ENCODE measurements at places on chromosomes 2 and 18.

DNA sequence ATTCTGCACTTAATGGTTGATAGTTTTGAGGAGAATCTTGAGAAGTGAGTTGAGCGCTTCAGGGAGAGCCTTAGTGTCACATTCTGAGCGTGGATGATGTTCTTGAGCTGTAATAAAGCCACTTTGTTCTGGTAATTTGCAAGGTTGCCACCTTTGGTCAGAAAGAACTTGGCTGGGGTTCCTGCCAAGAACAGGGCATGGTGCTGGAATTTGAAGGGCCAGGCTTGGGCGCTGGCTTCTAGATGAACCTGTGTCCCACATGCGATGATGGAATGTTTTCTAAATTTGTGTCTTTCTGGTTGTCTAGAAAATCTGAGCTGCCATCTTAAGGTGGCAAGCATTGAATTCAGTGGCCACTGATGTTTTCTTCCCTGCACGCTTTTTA, 124.1 kb upstream of the EML6 start:
- no peak for DNase-seq

GRCh38 chr18:49725809-49726674, 87.3 kb downstream of the ACAA2 start:
- DNase-seq: no peak

DNA sequence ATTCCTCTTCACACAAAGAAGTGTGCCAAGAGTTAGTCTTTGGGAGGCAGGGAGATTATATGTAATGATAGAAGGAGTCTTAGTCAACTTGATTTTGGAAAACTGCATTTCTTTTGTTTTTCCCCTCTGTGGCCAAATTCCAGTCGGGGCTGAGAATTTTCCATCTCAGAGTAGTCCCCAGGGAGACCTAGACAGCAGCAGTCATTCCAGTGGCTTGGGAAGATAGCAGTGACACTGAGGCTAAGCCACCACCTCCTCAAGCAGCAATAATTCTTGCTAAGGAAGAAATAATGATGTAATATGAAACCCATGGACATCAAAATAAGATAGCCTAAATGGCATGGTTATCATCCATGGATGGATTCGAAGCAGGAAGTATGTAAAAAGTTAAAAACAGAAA, 21.0 kb upstream of the CCDC141 start:
- DNase-seq: no peak

- no peak for DNase-seq
Observed at GRCh38 chr2:110714452-110715224, 17.7 kb upstream of the ACOXL start.

DNA sequence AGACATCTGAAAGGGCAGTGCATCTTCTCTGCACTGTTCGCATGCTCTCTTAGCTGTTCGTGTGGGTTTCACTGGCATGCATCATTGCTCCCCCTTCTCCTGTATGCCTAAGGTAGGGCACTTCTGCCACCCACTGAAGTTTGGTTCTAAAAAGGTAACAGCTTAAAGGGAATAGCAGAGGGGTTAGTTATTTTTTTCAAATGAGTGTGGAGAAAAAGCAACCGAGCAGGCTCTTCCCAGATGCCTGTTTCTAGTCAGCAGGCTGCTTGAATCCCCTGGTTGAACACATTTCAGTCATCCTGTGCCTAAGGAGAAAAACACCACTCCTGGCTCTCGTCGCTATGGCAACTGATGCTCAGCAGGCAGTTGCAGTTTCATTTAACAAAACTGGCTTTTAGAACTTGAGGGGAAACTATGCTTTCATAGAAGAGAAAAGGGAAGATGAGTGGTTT, 69.8 kb upstream of the GALNT3 start:
- no peak for DNase-seq

DNA sequence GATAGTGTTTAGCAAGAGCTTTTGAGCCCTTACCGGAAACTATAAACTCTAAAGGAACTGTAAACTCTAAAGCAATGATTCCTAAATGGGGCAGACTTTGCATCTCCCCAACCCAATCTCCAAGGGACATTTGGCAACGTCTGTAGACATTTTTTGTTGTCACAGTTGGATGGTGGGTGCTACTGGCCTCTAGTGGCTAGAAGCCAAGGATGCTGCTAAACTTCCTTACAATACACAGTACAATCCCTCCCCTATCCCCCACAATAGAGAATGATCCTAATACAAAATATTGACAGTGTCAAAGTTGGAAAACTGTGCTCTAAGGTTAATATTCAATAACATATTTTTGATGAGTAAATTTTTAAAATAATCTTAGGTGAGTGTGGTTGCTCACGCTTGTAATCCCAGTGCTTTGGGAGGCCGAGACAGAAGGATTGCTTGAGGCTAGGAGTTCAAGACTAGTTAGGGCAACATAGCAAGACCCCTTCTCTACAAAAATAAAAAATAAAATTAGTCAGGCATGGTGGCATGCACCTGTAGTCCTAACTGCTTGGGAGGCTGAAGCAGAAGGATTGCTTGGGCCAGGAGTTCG, 66.7 kb downstream of the PTPN4 start:
- DNase-seq: no peak

DNA sequence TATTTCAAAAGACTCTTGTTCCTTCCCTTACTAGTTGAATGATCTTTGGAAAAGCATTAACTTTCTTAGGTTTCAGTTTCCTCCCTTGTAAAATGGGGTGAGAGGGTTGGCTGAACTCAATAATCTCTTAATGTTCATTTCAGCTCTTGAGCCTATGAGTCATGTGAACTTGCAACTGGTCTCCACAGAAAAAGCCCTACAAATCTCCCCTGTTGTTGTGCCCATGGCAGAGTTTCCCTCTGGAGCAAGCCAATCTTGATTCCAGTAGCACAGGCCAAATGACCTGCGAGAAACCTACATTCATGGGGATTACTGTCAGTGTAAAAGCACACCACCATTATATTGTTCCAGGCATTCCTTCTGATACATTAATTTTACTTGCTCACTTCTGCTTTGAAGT, 388.9 kb downstream of the ALK start:
- DNase-seq: no peak

DNA sequence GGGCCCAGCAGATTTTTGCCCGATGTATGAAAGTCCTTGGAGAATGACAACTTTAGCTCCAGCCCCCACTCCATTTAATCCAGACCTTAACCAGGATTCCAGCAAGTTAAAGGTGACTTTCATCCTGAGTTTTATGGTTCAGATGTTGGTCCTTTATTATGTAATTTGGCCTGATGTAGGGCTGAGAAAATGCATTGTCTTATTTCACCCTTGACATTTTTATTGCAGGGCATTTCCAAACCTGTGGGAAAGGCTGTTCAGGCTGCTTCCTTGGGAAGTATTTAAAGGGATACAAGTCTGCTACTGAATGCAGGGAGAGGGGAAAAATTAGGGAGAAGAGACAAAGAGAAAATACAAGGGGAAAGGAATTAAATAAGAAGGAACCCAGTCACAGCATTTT, 48.8 kb downstream of the ASB1 start:
- DNase-seq: no peak

- DNase-seq: no peak
Observed at GRCh38 chr18:37575646-37576045, 10.0 kb upstream of the CELF4 start.

GRCh38 chr2:222102575-222103349, 196.0 kb downstream of the PAX3 start:
- DNase-seq: no peak

- no peak for DNase-seq
Observed at GRCh38 chr2:15042801-15043217, 410.3 kb downstream of the LRATD1 start.

DNA sequence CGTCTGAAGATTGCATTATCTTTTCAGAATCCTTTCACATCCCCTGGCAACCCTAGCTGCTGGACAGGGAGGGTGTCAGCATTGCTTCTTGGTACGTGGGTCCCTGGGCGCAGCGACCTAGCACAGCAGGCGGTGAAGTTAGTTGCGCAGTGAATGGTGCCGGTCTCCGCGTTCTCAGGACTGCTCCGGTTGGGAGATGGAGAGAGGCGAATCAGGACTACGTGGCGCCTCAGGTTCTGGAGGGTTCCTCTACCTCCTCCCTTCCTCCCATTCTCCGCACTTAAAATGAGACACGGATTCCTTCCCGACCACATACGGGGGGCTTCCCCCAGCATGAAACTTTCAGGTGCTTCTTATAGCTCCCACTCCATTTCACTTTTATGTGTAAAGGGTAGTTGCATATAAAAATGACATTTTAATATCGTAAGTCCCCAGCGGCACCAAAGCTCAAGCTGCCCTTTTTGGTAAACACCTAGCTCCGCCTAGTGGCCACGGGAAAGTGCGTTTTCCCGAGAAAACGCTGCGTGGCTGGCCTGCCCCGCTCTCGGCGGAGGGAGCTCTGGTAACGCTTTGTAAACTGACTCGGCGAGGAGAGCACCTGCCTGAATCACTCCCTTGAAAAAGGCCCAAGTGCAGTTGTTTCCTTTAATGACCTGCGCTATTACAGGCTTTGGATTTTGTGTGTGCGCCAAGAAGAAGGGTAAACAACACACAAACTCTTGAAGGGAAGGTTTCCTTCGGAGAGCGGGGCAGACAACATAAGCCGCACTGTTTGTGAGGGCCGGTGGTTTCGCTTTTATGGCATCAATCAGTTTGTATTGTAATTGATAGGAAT, 32.9 kb upstream of the INHBB start:
- peak; percentile 55 for DNase-seq

GRCh38 chr2:220072669-220073220, 445.3 kb downstream of the SLC4A3 start:
- no peak for DNase-seq

- DNase-seq: peak; percentile 76
Observed at GRCh38 chr2:173964565-173965371, 405 bp downstream of the SP3 start.

GRCh38 chr2:231904161-231904611, 22.0 kb downstream of the NPPC start:
- DNase-seq: no peak

DNA sequence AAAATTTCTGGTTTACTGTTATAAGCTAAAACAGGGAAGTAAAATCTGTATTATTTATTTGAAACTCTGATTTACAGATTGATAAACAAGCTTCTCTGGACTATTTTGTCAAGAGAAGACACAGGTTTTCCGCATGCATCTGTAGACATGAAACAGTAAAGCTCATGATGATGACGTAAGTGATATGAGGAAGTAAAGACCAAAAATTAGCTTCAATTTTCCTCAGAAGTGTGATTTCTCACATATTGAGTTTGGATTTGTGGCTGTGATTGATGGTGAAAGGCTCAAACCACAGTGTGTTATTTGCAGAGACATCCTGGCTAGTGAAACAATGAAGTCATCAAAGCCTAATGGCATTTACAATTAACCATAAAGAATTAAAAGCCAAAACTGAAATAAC, 12.6 kb upstream of the LONRF2 start:
- no peak for DNase-seq

DNA sequence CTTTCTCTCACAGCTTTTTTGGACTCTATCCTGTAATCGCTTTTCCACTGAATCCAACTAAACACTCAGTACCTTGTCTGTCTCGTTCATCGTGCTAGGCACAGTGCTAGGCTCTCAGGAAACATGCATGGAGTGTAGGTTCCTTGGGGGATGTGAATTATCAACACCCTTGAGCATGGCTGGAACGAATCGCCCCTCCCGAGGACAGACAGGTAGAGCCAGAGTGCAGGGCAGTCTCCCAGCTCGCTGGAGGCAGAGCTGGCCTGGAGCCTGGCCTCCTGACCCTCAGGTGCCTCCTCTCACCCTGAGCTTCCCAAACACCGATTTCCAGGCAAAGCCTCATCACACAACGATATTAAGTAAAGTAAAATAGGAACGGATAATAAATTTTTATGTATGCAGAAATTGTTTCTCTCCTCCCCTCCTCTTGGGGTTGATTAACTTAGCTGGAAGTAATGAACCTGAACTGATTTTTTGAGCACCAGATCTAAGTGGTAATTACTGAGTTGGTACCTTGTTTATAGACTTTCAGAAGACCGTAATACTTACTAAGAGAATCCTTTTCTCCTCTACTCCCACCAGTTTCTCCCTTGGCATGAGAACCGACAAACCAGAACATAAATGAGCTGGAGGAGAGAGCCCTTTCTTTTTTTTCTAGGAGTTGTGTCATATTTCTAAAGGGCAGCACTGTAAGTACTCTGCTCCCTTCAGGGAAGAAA, 90.5 kb downstream of the MSH2 start:
- no peak for DNase-seq

DNA sequence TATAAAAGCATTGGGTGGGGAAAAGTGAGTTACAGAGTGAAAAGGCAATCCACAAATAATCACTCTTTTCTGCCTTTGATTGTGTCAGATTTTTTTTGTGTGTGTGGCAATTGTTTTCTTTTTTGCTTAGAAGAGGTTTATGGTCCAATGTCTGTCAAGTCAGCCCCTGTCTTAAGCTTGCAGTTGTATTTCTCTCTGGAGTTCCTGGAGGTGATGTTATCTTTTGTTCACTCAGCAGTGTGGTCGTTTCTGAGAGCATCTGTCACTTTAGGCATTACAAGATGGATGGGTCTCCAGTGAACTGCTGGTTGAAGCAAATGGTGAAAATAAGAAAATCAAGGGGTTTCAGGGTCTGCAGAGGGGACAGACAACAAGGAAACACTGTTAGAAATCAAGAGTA, 121.3 kb downstream of the GREB1L start:
- DNase-seq: no peak

- DNase-seq: no peak
Observed at GRCh38 chr2:8452296-8452695, 229.6 kb upstream of the ID2 start.

DNA sequence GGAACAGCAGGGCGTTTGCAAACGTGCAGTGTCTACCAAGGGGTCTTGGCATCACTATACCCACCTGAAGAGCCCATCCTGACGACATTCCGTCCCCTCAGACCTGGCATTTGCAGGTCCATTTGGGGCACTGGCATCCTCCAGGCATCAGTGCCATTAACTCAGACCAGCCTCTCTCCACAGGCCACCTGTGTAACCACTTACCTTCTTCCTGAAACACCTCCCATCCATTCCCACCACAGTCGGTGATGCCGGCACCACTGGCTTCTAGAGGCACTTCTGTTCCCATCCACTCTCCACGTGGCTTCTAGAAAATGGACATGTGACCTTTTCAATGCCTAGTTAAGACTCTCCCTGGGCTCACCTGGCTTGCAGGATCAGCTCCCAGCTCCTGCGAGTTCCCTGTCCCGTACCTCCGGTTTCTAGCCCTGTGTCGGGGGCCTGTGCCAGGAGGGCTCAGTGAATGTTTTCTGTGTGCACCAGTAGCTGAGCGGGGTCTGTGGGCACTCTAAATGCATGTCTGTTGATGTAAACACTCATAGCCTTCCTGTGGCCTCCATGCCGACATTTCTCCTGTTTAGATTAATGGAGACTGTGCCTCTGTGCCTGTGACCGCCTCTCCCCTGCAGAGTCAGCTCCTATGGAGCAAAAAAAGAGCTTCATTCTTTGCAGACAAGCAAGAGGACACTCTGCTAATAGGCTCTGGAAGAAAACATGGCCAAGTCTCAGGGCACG, 458.0 kb upstream of the HS6ST1 start:
- DNase-seq: no peak

DNA sequence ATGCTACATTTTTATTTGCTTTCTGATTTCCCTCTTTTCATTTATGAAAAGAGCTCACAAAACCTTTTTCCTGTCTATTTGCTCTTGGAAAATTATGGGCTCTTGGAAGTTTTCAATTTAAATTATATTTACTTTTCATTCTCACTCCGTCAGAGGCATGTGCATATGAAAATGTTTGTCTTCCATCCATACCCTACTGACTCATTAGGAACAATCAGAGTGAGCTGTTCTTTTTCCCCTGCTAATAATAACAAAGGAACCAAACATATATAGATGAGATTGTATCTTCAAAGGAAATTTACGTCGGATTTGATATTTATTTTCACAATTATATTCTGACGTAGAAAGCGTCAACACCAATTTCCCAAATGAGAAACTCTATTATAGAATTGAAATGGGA, 1101.2 kb downstream of the TSN start:
- DNase-seq: no peak
